ENCODE measurements at places on chromosomes 6 and 20.

GRCh38 chr6:170238741-170239565 lies 51.9 kb downstream of the DLL1 start:
- no peak for DNase-seq

DNA sequence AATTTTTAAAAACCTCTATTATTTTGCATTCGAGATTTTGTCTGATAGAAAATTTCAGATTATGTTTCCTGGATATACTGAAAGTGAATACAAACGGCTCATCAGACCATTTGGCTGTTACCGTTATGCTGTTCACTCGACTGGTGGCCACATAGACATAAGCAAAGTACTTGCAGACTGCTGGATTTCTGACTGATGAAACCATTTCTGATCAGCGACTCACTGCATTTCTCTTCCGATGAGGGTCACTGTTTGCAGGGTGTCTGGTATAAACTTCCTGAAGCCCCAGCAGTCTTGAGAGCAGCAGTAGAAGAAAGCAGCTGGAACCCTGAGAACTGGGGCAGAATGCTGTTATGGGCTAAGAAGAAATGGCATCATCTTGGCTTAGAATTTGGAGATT lies 17.7 kb downstream of the SNX9 start:
- DNase-seq: no peak

DNA sequence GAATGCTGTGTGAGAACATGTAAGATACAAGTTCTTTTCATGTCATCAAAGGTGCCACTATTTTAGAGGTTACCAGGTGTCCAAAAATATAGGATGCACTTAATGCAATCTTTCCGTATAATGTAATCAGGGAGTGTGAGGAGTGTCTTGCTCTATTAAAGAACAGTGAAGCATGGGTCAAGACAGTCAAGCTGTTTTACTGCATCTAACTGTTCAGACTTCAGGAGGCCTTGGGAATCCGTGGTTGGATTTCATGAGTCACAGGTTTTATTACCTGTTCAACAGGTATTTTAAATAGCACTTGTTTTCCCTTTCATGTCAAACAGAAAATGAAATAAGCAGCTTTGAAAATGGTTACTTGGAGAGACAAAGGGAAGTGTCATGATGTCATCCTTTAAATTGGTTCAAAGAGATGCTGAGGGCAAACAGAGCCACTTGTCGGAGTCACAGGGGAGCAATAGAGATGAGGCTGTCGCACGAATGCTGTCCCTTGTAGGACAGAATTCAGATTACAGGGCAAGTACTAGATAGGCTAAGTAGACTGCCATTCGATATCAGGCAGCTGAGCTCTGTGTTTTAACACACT lies 621.5 kb downstream of the QKI start:
- no peak for DNase-seq

GRCh38 chr6:133408543-133408942 lies 167.4 kb downstream of the EYA4 start:
- no peak for DNase-seq

GRCh38 chr6:138037009-138037504 lies 70.2 kb downstream of the PERP start:
- no peak for DNase-seq

GRCh38 chr20:62953839-62954703 lies 1.6 kb downstream of the SLC17A9 start:
- DNase-seq: peak; percentile 35

GRCh38 chr6:111070105-111071005 lies 16.9 kb upstream of the SLC16A10 start:
- DNase-seq: no peak

GRCh38 chr6:97963193-97963592 lies 680.2 kb upstream of the MMS22L start:
- no peak for DNase-seq

GRCh38 chr6:129818251-129818650 lies 42.9 kb downstream of the TMEM244 start:
- no peak for DNase-seq

DNA sequence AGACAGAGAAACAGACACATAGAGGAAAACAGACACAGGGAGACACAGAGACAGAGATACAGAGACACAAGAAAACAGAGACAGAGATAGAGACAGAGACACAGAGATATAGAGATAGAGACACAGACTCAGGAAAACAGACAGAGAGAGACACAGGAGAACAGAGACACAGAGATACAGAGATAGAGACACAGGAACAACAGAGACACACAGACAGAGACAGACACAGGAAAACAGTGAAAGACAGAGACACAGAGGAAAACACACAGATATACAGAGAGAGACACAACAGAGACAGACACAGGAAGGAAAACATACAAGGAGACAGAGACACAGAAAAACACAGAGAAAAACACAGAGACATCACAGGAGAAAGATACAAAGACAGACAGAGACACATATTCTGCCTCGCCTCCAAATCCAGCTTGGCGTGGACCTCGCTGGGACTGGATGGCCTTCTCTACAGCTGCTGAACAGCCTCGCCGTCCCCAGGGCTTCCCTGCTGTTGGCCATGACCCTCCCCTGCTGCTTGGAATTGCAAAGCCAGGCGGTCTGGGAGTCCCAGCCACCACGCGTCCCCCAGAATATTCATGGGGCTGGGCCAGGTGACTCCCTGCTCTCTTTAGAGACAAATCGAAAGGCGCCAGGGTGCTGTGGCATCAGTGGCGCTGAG lies 36.8 kb downstream of the NTSR1 start:
- no peak for DNase-seq

- DNase-seq: no peak
Observed at GRCh38 chr6:14763616-14764015, 482.3 kb upstream of the JARID2 start.

- DNase-seq: no peak
Observed at GRCh38 chr20:5146871-5147592, 20.2 kb downstream of the CDS2 start.

- no peak for DNase-seq
Observed at GRCh38 chr6:4777394-4777935, 1.3 kb downstream of the CDYL start.

DNA sequence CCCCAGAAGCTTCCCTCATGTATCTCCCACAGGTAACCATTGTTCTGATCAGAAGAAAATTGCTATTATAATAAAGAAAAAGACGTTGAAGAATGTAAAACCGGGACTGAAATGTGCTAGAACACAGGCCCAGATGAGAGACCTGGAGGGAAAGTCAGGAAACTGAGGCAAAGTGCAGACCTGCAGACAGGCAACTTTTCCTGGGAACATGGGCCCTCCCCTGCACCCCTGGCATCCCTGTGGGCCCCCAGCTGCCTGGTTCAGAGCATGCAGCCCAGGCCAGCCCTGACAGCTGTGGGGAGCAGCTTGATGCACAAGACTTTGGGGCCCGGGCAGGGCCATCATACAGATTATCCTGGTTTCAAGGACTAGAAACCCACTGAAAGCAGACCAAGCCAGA lies 212.2 kb downstream of the CDC5L start:
- DNase-seq: no peak

- no peak for DNase-seq
Observed at GRCh38 chr20:51311636-51312479, 230.7 kb downstream of the NFATC2 start.

DNA sequence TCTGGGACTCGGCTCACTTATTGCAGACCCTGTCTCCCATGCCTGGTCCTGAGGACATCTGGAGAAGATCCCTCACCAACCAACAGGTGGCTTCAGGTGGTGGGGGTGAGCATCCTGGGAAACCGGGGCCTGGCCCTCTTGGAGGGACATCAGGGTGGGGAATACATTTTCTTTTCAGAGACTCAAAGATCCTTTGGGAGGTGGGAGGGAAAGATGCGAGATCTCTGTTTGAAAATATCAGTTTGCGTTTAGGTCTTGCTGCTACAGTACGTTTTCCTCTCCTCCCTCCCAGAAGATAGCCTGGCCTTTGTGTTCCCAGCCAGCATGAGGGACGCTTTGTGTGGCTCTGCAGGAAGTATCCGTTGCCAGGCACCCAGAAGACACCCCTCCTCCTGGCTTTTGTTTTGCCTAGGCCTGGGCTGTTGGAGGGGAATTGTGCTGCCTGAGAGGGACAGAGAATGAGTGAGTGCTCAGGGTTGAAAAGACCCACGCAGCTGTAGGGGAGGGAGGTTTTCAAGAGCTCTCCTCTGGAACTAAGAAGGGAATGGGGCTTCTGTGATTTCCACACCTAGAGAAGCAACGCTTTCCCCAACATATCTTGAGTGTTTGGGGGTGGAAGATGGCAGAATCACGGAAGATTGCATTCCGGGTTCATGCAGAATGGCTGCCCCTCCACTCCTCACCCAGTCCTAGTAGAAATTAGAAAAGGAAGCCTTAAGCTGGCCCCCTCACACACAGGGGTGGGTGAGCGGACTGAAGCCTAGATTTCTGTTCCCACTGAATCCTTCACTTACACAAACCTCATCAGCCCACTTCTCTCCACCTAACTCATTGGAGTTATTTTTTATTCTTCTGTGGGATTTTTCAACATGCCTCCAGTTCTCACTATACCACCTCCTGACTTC lies 22.0 kb upstream of the SLC2A12 start:
- DNase-seq: no peak

DNA sequence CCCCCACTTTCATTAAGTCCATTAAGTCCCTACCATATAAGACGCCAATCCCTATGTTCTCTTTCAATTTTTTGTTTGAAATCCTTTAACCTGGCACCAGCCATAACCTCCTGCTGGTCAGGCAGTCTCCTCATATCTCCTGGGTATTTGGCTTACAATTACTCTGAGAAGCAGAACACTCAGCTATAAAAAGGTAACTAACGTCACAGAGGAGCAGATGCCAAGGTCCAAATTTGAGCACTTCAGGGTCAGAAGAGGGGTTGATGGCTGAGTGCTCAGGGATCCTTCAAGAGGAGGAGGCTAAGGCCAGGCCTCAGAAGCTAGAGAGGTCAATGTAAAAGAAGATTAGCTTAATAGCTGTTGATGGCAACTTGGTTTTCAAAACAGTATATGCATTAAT lies 22.3 kb upstream of the RCAN2 start:
- DNase-seq: no peak

GRCh38 chr6:153595903-153596302 lies 443.1 kb upstream of the OPRM1 start:
- no peak for DNase-seq

- no peak for DNase-seq
Observed at GRCh38 chr20:7355051-7355450, 585.2 kb downstream of the HAO1 start.

GRCh38 chr6:144360401-144360800 lies 75.3 kb downstream of the UTRN start:
- no peak for DNase-seq

- DNase-seq: no peak
Observed at GRCh38 chr6:119871520-119871919, 522.0 kb upstream of the MAN1A1 start.

GRCh38 chr6:107787589-107787960 lies 36.5 kb downstream of the SCML4 start:
- no peak for DNase-seq

GRCh38 chr20:49694450-49695071 lies 19.1 kb downstream of the B4GALT5 start:
- DNase-seq: no peak

- DNase-seq: no peak
Observed at GRCh38 chr6:122033564-122034181, 365.8 kb upstream of the HSF2 start.

DNA sequence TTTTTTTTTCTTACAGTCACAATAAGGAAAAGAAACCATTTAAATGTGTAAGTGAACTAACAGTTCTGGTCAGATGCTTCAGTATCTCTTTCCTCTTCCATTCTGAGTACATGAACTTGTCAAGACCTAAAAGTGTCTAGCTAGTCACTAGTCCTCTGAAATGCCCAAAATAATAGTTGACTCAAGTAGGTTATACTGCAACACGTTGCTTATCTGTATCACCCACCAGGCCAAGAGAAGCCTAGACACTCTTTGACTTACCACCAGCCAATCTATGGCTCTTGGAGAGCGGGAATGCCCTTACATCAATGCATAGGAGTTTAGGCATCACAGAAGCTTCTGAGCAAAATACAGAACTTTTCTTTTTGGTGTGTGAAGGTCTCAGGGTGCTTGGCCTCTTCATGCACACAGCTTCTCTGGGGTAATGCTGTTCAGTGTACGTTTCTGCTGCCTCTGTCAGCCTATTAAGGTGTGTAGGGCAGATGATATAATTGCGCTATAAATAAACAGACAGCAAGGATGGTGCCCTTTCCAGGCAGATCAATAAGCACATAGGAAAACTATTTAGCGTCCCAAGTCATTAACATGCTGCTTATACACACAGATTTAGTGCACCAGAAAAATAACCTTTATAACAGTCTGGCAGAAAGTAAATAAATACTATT lies 7.8 kb upstream of the GFOD1 start:
- no peak for DNase-seq

- DNase-seq: no peak
Observed at GRCh38 chr6:17967668-17968518, 19.5 kb downstream of the KIF13A start.

GRCh38 chr20:24565835-24566351 lies 96.5 kb downstream of the SYNDIG1 start:
- no peak for DNase-seq

GRCh38 chr6:148128014-148128730 lies 214.5 kb upstream of the SASH1 start:
- DNase-seq: no peak

GRCh38 chr6:72654071-72654621 lies 32.3 kb downstream of the KCNQ5 start:
- no peak for DNase-seq

DNA sequence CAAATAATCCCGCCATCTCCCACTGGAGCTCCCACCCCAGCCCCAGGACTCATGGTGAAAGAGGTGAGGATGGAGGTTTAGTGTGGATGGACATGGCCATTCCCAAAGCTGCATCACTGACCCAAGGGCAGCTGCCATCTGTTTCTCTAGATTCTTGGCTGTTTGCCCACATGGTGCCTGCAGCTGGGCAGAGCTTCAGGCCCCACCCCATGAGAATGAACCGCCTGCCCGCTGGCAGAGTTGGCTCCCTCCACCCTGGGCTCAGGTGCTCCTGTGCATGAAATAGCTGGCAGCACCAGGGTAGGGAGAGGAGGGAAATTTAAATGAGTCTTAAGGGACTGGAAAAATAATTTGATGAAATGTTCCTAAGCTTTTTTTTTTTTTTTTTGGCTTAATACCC lies 17.4 kb downstream of the SCML4 start:
- DNase-seq: no peak

DNA sequence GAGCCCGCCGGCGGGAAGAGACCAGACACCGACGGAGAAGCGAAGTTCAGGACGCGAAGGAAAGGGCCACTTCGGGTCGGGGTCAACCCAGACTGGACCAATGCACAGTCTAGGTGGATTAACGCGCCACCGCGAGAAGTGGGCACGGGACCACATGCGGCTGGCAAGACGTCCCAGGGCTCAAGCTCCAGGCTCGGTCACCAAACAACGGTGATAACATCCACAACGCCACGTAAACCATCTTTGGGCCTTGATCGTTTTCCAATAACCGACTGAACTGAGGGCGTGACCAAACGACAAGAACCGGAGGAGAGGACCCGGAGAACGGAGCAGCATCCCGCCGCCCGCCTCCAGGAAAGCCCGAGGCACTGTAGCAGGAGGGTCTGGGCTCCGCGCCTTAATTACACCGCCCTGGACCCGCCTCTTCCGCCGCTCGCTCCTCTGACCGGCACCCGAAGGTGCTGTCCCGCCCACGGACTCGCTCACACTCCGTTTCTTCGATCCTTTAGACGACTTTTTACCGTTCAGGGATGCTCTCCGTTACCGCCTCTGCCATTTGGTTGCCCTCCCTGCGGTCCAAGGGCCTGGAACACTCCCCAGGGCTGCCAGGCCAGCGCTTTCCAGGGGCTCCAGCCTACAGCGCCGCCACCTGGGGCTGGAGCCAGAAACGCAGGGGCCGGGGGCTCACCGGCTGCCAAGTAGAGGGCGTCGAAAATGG lies 44.1 kb downstream of the DPPA5 start:
- peak; percentile 24 for DNase-seq
